ENCODE measurements at places on chromosomes 5 and 9.

DNA sequence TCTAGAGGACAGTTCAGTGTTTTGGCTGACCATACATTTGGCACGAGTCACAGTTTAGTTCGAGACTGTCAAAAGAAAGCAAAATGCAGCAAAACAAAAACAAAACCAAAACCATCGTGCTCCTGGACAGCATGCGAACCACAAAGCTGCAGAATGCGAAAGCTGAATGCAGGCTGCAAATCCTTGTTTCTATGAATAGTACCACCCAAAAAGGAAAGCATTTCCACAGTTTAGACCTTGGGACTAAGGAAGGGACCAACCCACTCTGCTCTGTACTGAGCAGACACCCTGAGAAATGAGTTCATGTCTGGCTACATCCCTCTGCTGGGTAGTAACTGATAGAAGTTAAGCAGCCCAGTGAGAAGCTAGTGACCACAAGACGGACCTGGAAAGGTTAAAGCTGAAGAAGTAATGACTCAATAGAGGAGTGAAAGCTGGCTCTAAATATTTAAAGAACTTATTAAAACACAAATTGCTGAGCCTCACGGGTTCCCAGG is 3.9 kb downstream of the GCNT4 start:
- DNase-seq: no peak

DNA sequence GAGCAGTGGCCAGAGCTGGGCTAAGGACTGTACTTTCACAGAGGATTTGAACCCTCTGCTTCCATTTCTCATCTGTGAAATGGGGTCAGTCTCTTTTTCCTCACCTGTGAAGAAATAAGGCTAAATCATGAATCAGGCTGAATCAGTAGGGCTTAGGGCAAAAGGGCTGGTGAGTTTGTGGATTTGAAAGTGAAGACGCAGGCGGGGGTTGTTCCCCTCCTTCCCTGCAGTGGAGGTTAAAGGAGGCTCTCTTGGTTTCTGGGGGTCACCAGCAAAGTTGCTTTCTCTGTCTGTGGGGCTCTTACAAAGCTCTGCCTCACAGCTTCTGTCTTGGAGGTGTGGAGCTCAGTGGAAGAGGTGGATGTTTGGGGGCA is 17.6 kb upstream of the NDST1 start:
- no peak for DNase-seq

GRCh38 chr9:250039-250438 is 35.4 kb downstream of the DOCK8 start:
- no peak for DNase-seq

DNA sequence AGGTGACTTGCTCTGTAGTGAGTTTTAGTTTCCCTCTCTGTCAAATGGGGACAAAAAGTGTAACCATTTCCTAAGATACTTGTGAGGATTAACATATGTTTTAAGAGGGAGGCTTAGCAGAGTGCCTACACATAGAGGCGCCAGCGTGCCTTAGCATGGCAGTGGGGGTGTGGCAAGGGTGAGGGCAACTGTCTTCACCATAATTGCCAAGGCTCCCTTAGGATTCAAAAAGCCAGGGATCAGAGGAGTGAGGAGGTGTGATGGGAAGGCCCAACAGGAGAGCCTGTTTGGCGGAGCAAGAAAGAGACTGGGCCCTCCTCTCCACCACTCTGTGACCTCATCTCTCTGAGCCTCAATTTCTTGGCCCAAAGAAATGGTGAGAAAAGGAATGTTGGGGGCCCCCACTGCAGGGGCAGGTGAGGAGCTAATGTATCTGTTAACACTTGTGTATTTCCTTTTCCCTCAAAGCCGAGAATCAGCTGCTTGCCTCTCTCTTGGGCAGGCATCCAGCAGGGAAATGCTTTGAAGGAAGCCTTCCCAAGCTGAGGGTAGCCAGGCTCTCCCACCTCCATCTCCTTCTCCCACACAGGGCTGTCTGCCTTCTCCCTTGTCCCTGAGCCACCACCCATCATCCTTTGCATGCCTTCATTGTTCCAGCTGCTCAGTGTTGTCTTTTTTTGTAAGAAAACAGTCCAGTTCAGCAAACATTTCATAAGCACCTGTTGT is 76.0 kb downstream of the DAB2IP start:
- no peak for DNase-seq

DNA sequence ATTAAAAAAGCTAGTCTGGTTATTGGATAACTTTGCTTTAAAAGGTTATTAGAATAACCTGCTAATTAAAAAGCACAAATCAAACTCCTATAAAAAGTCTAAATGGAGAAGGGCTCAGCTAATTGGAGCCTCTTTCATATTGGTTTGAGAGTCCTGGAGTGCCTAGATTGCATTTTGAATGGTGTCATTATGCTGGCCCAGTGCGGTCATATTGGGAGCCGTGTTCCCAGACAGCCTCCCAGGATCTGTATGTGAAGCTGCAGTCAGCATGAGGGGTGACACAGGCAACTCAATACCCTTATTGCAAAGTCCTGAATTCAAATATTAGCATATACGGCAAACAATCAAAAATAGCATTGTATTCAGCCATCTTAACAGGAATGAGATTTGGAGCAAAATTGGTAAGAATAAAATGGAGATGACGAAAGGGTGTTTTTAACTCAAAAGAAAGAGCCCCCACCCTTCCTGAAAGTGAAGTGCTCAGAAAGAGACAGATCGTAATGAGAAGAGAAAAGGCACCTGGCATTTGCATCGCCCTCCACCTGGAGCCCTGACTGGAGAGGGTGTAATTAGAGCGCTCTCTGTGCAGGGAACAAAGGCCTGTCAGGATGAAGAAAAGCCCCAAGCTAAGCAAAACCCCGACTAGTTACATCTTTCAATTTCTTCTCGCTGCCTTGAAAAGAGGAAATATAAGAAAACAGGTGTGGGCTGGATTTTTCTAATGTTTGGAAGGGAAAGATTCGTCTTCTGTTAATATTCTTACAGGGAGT is 621.0 kb upstream of the ADAMTS16 start:
- no peak for DNase-seq

DNA sequence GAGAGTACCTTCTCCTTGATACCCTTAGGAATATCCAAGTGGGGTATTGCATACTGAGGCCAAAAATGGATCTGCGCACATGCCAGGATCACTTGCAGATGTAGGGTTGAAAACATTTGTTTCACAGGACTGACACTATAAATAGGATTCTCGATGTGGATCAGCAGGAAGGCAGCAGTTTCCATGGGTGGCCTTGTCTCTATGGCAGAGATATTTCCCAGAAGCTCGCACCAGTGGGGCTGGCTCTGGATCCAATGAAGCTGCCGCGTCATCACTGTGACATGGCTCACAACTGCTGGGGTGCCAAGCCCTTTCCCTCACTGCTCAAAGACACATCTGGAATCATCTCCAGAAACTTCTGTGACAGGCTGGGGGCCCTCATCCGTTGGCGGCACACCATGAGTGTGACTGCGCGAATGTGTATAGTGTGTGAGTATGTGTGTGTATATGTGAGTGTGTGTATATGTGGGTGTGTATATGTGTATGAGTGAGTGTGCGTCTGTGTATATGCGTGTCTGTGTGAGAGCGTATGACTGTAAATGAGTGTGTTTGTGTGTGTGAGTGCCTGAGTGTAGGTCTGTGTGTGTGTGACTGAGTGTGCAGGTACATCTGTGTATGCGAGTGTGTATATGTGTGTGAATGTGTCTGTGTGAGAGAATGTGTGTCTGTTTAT is 182.5 kb downstream of the GAS1 start:
- DNase-seq: no peak

GRCh38 chr5:108830705-108831276 is 83.1 kb downstream of the FER start:
- no peak for DNase-seq

DNA sequence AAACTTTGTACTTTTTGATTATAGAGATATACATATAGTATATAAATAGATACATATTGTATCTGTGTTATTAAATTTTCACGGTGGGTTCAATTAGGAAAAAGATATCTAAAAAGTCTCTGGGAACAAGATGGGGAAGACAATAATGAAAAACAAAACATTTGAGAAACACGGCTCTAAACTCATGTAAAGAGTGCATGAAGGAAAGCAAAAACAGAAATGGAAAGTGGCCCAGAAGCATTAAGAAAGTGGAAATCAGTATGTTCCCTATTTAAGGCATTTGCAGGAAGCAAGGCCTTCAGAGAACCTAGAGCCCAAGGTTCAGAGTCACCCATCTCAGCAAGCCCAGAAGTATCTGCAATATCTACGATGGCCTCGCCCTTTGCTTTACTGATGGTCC is at the start of gene IFNA1:
IFNA1 (plus strand) TSS at position 301 of the 400 bp plus-strand sequence; CDS start at position 370, 69 bp downstream.
- DNase-seq: no peak

DNA sequence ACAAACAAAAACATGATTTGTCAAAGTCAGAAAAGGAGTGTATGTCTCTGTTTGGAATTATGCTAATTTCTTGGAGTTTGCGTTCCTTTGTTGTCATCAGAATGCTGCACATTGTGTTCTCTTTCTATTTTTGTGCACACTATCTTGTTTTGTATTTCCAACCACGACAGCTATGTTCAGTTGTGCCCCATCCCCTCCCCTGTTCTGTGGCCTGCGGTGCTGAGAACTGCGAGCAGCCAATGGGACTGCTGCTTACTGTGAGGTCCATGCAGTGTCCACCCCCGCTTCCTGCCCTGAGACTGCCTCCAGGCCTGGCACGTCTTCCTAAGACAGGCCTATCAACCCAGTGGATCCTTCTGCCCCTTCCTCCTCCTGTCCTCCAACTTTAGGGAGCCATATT is 76.8 kb downstream of the PALM2AKAP2 start:
- DNase-seq: no peak

DNA sequence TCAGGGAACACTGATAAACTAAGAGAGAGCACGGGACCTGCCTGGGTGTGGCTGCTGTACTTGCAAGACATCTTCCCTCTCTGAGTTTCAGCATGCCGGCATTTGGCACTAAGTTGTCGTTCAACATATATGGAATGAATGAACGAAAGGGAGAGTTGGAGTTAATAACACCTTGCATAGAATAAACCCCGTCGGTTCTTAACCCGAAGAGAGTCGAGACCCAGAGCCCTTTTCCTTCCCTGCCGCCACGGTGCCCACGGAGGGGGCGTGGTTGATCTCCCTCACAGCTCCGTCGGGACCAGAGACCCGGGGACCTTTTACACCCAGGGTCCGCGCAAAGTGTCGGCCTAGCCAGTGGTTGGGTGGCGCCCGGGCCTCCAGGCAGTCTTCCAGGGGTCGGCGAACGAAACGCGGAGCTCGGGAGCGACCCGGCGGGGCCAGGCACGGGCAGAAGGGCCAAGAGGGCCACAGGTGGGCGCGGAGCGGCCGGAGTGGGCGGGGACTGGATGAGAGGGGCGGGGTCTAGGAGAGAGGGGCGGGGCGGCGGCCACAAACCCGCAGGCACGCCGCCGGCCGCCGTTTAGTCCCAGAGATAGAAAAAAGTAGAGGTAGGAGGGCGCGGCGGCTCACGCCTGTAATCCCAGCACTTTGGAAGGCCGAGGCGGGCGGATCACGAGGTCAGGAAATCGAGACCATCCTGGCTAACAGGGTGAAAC is 735 bp upstream of the RPL26L1 start:
- DNase-seq: no peak

- no peak for DNase-seq
Observed at GRCh38 chr9:36938617-36939016, 95.5 kb downstream of the PAX5 start.

DNA sequence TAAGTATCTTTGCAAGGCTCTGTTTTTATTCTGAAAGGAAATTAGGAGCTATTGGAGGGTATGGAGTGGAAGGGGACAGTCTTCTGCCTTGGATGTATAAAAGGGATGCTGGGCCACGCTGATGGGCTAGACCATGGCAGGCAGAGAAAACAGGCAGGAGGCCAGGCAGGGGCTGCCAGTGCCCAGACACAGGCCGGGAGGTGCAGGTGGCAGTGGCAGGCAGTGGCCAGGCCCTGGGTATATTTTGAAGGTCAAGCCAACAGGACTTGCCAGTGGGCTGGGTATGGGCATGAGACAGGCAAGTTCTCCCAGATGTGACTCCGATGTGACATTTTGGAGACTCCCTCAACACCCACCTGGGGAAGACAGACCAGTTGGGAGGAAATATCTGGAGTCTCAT is 131.9 kb downstream of the KCNIP1 start:
- no peak for DNase-seq

DNA sequence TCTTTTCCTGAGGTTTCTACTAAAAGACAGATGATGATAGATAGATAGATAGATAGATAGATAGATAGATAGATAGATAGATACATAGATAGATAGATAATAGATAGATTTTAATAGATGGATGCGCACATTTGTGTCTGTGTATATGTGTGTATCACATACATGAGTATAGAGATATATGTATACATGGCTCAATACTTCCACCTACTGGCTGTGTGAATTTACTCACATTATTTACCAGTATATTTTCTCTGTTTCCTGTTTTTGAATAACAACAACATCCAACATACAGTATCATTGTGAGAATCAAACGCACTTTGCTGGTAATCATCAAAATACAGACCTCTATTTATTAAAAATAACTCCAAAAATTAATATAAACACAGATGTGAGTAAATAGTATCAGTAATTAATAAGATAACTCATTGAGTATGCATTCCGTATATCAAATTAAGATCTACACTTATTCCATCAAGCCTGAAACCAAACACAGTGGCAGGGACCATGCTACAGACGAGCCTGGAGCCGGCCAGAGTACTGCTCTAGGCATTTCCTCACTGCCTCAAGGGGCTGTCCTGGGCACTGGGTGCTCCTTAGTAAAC is 338.0 kb downstream of the SEMA5A start:
- peak; percentile 5 for DNase-seq

DNA sequence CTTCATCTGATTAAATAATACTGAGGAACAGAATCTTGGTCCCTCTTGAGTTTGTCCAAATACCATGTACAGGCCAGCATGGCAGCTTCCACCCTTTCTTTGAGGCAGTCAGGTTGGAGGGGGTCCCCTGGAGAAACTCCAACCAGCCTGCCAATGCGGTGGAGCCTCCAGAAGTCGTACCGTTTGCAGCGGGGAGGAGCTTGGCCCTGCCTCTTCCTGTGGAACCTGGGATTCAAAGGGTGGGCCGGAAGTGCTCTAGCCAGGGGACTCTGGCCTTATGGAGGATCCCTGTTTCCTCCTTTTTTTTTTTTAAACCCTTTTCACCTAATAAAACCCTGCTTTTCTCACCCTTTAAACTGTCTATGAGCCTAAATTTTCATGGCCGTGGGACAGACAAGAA is 216.3 kb upstream of the ZNF608 start:
- no peak for DNase-seq

- no peak for DNase-seq
Observed at GRCh38 chr9:35464141-35465025, 25.5 kb upstream of the RUSC2 start.

DNA sequence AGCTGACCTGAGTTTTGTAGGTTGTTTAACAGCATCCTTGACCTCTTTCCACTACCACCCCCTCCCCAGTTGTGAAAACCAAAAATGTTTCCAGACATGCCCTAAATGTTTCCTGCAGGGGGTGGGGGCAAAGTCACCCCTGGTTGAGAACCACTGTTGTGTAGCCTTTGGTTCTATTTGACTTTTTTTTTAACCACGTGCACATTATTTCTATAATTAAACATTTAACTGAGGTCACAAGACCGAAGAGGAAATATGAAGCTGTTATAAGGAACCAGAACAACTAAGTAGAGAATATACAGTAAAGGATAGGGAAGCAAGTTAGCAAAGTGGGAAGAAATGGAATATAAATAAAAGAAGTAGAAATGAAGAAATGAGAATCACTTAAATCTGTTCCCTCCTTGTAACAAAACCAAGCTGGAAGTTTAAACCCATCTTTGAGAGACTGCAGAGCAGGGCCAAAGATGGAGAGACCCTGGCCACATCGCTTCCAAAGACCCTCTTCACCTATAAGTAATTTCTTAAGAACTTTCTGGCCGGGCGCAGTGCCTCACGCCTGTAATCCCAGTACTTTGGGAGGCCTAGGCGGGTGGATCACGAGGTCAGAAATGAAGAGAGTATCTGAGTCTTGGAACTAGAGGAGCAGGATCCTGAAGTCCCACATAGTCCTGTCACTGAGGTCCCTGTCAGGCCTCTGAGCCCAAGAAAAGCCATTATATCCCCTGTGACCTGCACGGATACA is 14.4 kb downstream of the SIT1 start:
- DNase-seq: no peak
